ENCODE measurements at places on chromosomes 7 and 10. TPM values are rescaled to one million over a fixed set of nuclear protein-coding genes. Genes with fewer than 3 reads are reported as not detected.
A peak's percentile ranks its signal among the peaks of the same experiment; 100 is the strongest.

Gene TMEM236
- 5.0 TPM for total RNA-seq

DNA sequence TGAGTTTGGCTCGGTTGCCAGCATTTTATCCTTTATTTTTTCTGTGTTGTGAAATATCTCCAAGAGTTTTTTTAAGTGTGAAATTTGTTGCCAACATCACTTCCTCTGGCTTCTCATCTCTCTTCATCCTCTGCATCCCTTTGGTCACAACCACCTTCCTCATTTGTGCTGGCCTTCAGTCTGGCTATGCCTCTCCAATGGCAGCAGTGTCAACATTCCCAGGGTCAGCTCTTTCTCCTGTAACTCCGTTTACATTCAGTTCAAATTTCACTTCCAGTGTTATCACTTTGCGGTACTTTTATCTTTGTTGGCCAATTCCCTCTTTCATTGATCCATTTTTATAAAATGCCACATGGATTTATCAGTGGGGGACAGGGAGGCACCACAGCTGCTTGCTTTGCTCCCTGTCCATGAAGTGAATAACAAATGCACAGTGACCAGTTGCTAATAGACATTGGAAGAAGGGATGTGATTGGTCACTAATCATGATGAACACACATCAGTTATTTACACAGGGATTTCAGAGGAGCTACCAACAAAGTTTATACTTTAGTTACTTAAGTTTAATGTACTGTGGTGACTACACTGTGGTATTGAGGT lies 311.4 kb upstream of the LRGUK start:
- no peak overlapping the region for H3K4me3 ChIP-seq
- H3K27ac ChIP-seq: no peak overlapping the region
- DNase-seq: no peak
- H3K36me3 ChIP-seq: peaks cover 16% of the 10 kb centered on the region
- no peaks in the 10 kb centered on the region for H3K4me1 ChIP-seq
- H3K27me3 ChIP-seq: no peaks in the 10 kb centered on the region

DNA sequence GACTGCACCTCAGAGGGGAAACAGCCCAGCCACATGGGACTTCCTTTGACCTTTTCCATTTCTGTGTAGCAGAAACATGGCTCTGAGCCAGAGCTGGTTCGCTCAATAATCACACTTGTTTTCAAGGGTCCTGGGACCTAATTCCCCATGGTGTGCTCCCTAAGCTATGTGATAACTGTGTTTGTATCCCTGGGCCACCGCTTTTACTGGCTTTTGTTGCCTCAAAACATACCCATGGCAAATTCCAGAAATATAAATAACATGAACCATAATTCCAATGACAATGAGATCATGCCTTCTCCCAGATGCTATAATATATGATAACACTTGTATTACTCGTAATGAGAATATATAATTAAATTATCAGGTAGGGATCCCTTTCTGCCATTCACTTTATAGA lies 196.4 kb downstream of the GFRA1 start:
- H3K27me3 ChIP-seq: no peaks in the 10 kb centered on the region
- H3K36me3 ChIP-seq: no peaks in the 10 kb centered on the region
- DNase-seq: no peak

DNA sequence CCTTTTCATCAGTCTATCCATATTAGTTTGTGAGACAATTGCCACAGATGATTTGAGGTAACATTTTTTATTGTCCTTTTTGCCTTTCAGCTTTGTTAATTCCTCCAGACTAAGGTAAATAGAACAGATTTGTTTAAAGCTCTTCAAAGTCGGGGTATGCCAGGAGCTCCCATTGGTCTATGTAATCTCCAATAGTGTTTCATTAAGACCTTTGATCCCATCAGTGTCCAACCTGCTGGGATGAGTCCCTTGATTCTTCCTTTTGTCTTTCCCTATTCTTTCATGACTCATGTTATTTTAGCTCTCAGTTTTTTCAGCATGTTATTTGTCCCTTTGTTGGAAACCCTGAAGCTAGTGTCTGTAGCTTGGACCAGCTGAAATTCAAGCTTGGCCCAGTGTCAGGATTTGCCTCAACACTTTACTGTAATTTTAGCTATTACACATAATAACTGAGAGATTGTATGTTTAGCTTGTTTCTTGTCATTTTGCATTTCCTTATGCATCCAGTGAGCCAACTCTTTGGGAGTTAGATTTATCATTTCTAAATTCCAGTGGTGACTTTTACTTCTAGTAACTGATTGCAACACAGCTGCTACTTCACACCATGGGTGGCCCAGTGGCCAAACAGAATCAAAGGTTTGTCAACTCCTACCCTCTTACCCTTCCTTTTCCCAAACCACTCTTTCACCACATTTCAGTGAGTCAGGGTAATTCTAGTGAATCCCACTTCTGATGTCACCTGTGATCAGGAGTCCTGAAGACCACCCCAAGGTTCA lies 15.3 kb downstream of the AGBL3 start:
- no peaks in the 10 kb centered on the region for H3K27me3 ChIP-seq
- H3K4me3 ChIP-seq: no peak overlapping the region
- no peaks in the 10 kb centered on the region for H3K4me1 ChIP-seq
- DNase-seq: no peak

GRCh38 chr7:111414374-111414773 lies 147.9 kb downstream of the IMMP2L start:
- no peaks in the 10 kb centered on the region for H3K36me3 ChIP-seq
- no peaks in the 10 kb centered on the region for H3K27me3 ChIP-seq
- no peak for DNase-seq
- H3K4me1 ChIP-seq: no peaks in the 10 kb centered on the region
- H3K4me3 ChIP-seq: no peak overlapping the region

GRCh38 chr7:131543298-131543697 lies 13.1 kb downstream of the PODXL start:
- H3K27me3 ChIP-seq: no peaks in the 10 kb centered on the region
- peak; percentile 28 for DNase-seq
- no peak overlapping the region for H3K27ac ChIP-seq

DNA sequence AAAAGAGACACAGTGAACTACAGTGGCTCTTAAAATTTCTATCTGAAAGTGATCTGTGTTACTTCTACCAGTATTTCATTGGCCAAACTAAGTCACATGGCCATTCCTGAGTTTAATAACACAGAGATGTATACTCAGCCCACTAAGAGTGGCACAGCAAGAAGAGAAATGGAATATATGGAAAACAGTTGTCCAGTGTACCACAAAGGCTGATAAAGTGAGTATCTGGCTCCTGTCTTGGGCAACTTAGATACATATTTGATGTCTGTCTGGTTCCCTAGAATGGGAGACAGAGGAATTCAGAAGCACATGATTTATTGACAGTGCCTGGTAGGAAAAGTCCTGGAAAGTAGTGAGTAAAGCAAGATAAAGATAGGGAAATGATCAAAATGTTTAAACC lies 10.1 kb upstream of the PON1 start:
- H3K27ac ChIP-seq: no peak overlapping the region
- DNase-seq: no peak
- no peaks in the 10 kb centered on the region for H3K36me3 ChIP-seq
- no peaks in the 10 kb centered on the region for H3K4me1 ChIP-seq
- no peaks in the 10 kb centered on the region for H3K27me3 ChIP-seq

DNA sequence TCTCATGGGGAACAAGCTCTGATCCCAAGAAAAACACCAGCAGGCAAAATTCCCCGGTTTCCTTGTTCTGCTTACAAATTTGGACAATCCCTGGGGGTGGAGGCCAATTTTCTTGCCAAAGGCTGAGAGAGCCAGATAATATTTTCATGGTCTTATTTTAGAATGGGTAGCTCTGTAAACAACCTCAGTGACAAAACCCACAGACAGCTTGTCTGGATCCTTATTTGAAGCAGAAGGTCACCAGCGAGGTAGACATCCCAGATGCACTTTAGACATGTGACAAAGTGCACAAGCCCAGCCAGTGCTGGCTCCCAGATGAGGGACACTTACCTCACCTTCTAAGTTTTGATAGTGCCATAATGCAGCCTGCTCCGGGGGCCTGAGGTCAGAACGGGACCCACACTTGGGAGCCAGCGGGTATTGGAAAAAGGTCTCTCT lies 102.6 kb upstream of the DDC start:
- DNase-seq: no peak
- peaks cover 8% of the 10 kb centered on the region for H3K36me3 ChIP-seq
- H3K4me1 ChIP-seq: peaks cover 57% of the 10 kb centered on the region
- no peak overlapping the region for H3K4me3 ChIP-seq

Gene NPC1L1
- 0.17 TPM for total RNA-seq

DNA sequence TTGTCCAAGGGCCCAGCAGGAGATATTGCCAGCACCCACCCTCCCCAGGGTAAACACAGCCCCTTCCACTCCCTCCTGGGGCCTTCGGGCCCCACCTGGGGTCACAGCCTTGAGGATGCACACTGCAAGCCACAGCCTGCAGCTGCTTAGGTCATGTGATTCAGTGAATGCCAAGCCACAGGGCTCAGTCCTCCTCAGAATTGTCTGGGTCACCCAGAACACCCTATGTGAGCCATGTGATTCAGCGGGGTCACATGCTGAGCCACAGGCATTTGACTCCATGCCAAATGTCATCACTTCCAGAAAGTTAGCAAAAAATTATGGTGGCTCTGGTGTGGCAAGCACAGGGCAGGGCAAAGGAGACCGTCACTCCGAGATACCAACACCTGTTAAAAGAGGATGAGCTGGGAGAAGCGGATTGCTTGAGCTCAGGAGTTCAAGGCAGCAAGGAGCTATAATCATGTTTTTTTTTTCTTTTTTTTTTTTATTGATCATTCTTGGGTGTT lies 17.2 kb upstream of the PSAP start:
- peak; percentile 78 for DNase-seq
- H3K27me3 ChIP-seq: no peaks in the 10 kb centered on the region
- no peak overlapping the region for H3K27ac ChIP-seq
- H3K4me1 ChIP-seq: peaks cover 16% of the 10 kb centered on the region

DNA sequence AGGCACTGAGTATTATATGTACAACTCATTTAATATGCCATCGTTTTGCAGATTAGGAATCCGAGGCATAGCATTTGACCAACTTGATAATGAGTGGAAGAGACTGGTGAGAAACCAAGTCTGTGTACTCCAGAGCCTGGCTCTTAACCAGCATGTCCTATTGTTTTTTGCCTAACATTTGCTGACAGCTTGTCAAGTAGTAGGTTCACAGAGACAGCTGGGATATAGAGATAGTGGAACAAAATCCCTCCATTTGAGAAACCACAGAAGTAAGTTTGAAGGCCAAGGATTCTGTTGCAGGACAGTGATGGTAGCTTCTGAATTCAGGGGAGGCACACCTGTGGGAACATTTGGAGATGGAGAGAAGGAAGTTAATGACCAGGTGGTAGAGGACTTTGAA lies 206.9 kb upstream of the PRPS1L1 start:
- H3K4me1 ChIP-seq: no peaks in the 10 kb centered on the region
- no peak overlapping the region for H3K4me3 ChIP-seq
- H3K27me3 ChIP-seq: no peaks in the 10 kb centered on the region
- no peak overlapping the region for H3K27ac ChIP-seq

Gene CLDN15
- 17.7 TPM for total RNA-seq

DNA sequence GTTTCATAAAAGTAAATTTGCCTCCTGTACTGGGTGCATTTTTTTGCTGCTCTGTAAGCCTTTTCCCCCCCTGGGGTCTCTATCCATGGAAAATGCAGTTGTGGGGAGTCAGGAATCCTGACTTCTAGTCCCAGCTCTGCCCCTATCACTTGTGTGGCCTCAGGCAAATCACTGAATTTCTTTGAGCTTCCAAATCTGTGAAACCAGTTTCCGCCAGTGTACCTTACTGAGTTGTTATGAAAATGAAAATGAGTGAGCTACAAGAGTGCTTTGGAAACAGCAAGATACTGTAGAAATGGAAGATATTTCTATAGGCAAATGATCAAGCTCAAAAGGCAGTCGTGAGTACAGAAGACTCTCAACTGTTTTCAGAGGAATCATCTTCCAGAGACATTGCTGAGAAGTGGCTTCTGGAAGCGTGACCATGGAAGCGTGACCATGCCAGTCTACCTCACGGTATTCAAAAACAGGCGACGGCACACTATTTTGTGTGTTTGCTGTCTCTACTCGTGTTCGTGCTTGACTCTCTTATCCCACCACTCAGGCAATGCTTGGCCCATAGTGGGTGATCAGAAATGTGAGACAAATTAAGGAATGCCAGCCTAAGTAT lies 107.4 kb downstream of the ATXN7L1 start:
- no peak for DNase-seq
- no peaks in the 10 kb centered on the region for H3K36me3 ChIP-seq
- H3K4me1 ChIP-seq: peaks cover 8% of the 10 kb centered on the region
- no peak overlapping the region for H3K27ac ChIP-seq
- H3K27me3 ChIP-seq: no peaks in the 10 kb centered on the region

Gene BLVRA
- 104 TPM for total RNA-seq

Gene HOXA10
- total RNA-seq: 0.38 TPM

Gene FRMPD2
- not detected for total RNA-seq

- no peak overlapping the region for H3K4me3 ChIP-seq
- no peaks in the 10 kb centered on the region for H3K36me3 ChIP-seq
- no peak overlapping the region for H3K27ac ChIP-seq
- no peaks in the 10 kb centered on the region for H3K27me3 ChIP-seq
Measured at GRCh38 chr10:11689945-11690736, 52.0 kb upstream of the ECHDC3 start.

DNA sequence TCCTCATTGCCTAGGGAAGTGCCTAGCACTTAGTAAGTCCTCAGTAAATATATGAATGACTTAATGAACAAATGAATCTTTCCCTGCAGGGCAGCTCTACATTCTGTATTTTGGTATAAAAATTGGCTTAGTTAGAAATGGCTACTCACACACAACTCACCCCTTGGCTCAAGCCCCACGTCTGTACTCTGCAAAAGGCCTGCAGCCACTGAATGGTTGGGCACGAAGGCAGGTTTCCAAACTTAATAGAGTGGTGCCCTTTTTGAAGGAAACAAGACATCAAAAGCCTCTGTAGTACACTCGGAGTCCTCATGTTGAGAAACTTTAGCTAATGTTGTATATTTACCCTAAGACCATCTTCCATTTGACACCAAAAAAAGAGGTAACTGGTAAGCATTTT lies 36.6 kb downstream of the CRHR2 start:
- H3K27ac ChIP-seq: no peak overlapping the region
- H3K4me1 ChIP-seq: no peaks in the 10 kb centered on the region
- no peaks in the 10 kb centered on the region for H3K27me3 ChIP-seq
- DNase-seq: no peak
- no peak overlapping the region for H3K4me3 ChIP-seq
- H3K36me3 ChIP-seq: peaks cover 4% of the 10 kb centered on the region

DNA sequence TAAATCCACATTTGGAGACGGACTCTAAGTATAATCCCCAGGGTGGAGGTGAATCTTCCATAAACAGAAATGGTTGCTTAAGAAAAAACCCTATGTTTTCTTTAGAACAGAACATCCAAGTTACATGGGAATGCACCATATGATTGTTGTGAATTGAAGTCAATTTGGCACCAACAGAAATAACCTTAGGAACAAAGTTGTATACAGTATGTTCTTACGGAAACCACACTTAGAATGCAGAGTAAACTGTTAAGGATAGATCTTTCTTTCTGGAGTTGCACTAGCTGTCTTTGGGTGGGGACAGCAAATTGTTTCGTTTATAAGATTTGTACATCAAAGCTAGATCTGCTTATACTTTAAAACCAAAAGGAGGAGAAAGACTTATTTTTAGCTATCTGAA lies 316.4 kb downstream of the PTEN start:
- DNase-seq: no peak
- no peaks in the 10 kb centered on the region for H3K4me1 ChIP-seq
- H3K4me3 ChIP-seq: no peak overlapping the region
- no peaks in the 10 kb centered on the region for H3K36me3 ChIP-seq
- no peaks in the 10 kb centered on the region for H3K27me3 ChIP-seq
- H3K27ac ChIP-seq: no peak overlapping the region
